GM12892 (cell line): ENCODE measurements at places on chromosomes 3 and 15.

DNA sequence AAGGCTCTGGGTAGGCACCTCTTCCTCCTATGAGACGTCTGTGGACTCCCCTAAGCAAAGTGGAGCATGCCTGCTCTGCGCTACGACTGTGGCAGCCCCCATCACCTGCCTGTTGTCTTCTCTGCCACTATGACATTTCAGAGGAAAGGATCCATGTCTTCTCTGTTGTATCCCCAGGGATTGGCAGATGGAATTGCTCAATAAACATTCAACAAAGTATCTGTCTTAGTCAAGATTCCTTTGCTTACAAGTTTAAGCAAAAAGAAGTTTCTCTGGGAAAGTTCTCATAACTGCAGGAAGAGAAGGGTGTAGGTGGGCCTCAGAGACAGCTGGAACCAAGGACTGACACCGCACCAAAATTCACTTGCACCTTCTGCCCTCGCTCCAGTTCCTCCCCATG lies 34.3 kb downstream of the AMOTL2 start:
- DNase-seq: no peak

DNA sequence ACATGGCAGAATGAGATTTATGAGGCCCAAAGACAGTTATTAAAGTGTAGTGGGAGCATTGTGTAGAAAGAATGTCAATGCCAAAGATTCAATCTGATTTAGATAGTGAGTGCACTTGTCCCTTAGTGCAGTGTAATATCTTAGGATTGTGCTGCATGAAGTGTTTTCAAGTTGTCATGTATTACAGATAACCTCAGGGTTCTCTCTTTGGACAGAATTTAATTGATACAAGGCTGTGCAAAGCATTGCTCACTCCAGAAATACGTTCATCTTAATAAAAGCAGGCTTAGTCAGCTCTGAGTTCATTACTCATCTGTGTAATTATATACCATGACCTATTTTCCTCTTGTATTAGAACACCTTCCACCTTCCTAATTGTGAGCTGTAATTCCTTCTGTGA lies 16.0 kb upstream of the GPR171 start:
- DNase-seq: no peak

DNA sequence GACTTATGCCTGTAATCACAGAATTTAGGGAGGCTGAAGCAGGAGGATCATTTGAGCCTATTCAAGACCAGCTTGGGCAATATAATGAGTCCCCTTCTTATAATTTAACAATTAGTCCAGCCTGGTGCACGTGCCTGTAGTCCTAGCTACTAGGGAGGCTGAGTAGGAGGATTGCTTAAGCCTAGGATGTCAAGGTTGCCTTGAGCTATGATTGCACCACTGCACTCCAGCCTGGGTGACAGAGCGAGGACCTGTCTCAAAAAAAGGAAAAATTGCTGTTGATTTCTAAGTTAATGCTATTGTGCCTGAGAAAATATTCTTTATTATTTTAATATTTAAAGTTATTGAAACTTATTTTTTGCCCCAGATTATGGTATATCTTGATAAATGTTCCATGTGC lies 159.0 kb downstream of the NLGN1 start:
- no peak for DNase-seq

DNA sequence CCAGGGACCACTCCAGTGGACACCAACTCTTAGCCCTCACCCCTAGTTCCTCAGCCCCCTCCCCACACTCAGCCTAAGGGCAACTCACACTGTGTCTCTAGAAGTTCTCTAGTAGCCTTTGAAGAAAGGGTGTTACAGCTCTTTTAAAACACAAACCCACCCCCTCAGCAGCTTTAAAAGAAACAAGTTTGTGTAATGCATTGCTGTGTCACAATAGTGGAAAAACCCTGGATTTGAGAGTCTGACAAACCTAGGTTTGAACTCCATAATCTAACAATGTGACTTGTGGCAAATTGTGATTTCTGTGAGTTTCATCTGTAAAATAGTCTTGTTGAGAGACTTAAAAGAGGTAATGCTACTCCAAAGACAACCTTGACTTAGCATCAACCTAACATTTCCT lies 54.0 kb downstream of the PLCH1 start:
- DNase-seq: no peak

DNA sequence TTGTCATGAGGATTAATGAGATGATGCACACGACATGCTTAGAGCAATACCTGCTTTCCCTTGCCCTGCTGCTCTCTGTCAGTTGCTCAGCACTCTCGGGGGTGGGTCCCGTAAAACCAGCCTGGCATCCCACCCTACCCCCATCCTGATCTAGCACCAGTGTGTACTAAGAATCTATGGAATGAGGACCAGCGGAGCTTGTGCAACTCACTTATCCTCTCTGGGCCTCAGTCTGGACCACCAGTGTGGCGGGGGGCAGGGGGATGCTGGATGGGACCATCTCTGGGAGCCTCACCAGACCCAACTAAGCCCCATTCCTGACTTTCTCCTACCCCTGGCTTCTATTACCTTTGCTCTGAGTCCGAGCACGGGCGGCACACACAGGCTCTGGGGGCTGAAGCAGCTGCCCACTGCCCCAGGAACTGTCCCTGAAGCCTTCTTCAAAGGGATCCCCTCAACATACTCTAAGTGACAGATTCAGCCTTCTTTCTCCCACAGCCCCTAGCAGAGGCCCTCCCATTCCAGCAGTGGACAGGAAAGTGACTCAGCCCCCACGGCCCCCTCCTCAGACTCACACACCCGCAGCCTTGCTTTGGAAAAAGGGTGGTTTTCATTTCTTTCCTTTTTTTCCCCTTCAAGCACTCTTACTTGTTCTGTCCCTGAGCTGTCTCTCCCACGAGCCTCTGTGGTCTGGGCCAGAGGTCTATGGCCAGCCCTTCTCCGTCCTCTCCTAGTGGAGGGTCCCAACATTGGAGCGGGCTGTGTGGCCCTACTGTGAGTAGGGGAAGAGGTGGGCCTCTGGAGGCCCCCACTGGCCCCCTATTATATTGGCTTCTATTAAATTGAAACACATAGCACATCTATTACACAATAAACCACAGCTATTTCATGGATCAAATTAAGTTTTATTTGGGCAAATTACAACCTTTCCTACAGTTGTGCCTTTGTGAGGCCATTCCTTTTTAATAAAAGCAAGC lies 100.3 kb downstream of the SMAD6 start:
- no peak for DNase-seq

DNA sequence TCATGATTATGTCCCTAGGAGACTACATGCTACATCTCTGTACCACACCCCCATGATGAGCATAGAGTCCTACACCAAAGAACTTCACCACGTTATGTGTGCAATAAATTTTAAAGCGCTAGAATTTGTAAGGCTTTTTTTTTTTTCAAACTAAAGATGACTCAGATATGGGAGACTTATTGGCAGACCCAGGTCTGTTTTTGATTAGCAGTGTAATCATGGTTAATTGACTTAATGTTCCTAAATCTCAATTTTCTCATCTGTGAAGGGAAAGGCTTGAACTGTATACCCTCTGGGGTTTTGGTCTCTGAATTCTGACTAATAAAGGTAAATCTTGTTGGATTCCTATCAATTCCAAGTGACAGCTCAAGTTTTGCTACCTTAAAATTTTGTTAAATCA lies 26.4 kb downstream of the ABI3BP start:
- DNase-seq: no peak

GRCh38 chr15:23690015-23690414 lies 2.9 kb upstream of the NDN start:
- no peak for DNase-seq

DNA sequence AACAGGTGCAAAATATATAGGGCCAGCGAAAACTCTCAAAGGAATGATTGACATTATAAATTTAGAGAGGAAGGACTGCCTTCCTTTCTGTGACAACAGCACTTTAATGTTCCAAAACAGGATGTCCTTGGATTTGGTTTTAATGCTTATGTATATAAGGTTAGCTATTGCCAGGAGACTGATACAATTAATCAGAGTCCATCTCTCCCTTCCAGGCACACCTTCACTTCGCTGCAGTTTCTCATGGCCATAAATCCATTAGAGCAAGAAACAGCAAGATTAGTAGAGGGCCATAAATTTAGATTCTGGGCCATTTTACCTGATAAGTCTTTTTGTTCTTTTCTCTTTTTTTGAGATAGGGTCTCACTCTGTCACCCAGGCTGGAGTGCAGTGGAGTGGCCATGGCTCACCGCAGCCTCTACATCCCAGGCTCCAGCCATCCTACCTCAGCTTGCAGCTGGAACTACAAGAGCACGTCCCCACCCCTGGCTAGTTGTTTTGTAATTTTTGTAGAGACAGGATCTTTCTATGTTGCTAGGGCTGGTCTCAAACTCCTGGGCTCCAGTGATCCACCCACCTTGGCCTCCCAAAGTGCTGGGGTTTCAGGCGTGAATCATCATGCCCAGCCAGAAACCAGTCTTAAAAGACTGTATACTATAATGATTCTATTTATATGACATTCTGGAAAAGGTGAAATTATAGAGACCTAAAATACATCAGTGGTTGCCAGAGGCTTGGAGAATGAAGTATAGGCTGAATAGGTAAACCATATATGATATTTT lies 15.7 kb upstream of the TFRC start:
- DNase-seq: no peak

DNA sequence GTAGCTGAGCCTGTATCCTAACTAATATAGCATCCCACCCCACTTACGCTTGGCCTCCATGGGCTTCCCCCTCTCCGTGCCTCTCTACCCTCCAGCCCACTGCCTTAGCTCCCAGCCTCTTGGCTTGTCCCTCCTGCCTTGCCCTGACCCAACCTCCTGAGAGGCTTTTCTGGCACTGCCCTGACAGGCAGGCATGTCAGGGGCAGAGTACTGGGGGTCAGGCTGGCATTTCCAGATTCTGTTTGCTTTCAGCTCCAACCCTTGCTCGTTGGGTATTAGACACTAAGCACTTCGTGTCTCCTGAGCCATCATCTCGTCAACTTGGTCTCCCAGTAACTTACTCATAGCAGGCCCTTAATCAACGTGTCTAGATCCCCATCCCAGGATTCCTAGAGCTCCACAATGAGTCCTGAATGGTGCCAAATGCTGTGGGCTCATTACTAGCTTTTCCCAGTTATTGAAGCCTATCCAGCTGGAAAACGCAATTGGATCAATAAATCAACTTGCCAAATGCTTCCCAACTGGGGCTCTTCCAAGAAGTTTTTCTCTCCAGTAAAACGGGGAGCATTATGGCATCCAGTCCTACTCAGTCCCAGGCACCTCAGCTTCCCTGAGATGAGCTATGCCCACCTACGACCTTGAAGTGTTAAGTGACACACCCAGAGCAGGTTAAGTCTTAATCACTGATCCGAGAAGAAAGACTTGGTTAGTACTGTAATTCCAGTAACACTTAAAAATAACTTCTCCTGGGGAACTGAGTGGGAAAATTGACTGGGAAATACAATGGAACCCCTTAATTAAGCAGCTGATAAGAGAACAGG lies 78.5 kb upstream of the DLG1 start:
- DNase-seq: no peak

- DNase-seq: no peak
Measured at GRCh38 chr3:119295816-119296726, 1.9 kb downstream of the ARHGAP31 start.

DNA sequence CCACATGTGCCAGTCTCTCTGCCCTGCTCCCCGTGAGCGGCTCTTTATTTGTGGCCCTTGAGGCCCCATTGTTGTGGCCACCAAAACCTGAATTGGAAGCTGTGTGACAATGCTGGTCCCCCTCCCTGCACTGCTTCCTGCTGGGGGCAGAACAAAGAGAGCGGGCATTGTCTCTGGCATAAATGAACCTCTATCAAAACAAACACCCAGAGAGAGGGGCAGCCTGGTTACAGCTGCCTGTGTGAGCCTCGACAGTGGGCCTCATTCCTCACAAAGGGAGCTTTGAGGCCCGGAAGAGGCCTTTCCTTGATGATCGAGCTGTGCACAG lies 152.9 kb downstream of the IGF1R start:
- DNase-seq: no peak

GRCh38 chr15:67124911-67125588 lies 59.6 kb downstream of the SMAD3 start:
- no peak for DNase-seq

- no peak for DNase-seq
Measured at GRCh38 chr3:151962912-151963311, 89.5 kb downstream of the SUCNR1 start.

GRCh38 chr3:171731691-171732090 lies 78.6 kb downstream of the PLD1 start:
- no peak for DNase-seq

GRCh38 chr3:20930034-20930433 lies 744.0 kb upstream of the SGO1 start:
- no peak for DNase-seq
